ENCODE measurements at places on chromosomes 3 and 15. TPM values are rescaled to one million over a fixed set of nuclear protein-coding genes. Genes with fewer than 3 reads are reported as not detected.

CASR gene
- total RNA-seq, result not detected

ANP32A gene
- 45.7 TPM for total RNA-seq

UBE2E2 gene
- total RNA-seq, result 54.9 TPM

ALDH1A3 gene
- total RNA-seq, result 54.7 TPM

PLCL2 gene
- total RNA-seq, result 10.6 TPM

C3orf49 gene
- total RNA-seq, result not detected

C3orf85 gene
- total RNA-seq, result not detected

CKMT1B gene
- not detected for total RNA-seq

SPCS1 gene
- total RNA-seq, result 59.9 TPM

CMC1 gene
- 5.1 TPM for total RNA-seq

SLC22A13 gene
- 0.22 TPM for total RNA-seq

BUB1B gene
- 16.2 TPM for total RNA-seq

A4GNT gene
- not detected for total RNA-seq

CYP8B1 gene
- not detected for total RNA-seq

SLC51B gene
- 0.33 TPM for total RNA-seq

Data from uterine smooth muscle cell (primary cell).